ENCODE measurements at places on chromosomes 5 and 9.

- no peak for DNase-seq
These were observed 22.6 kb downstream of the DAPK1 start for GRCh38 chr9:87520172-87520683.

GRCh38 chr5:172834415-172835289, 601 bp downstream of the ERGIC1 start:
- no peak for DNase-seq

DNA sequence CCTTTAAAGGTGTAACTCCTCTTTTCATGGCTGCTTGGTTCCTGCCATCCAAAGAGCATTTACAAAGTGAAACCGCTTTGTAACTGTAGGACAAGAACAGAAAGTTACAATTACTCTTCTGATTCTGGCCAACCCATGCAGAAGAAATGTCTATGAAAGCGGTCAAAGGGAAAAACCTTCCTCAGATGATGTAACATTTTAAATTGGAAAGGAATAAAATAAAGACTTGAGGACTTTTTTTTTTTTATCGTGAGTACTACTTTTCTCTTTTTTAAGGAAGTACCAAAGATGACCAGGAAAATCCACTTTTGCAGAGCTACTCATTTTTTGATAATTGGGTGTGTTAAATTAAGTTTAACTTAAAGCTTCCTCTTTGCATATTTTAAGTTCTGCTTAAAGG, 13.0 kb upstream of the C9orf72 start:
- DNase-seq = no peak

GRCh38 chr5:175810457-175810856, 60.9 kb upstream of the CPLX2 start:
- DNase-seq = no peak

GRCh38 chr5:13746026-13746425, 198.5 kb downstream of the DNAH5 start:
- DNase-seq = no peak

DNA sequence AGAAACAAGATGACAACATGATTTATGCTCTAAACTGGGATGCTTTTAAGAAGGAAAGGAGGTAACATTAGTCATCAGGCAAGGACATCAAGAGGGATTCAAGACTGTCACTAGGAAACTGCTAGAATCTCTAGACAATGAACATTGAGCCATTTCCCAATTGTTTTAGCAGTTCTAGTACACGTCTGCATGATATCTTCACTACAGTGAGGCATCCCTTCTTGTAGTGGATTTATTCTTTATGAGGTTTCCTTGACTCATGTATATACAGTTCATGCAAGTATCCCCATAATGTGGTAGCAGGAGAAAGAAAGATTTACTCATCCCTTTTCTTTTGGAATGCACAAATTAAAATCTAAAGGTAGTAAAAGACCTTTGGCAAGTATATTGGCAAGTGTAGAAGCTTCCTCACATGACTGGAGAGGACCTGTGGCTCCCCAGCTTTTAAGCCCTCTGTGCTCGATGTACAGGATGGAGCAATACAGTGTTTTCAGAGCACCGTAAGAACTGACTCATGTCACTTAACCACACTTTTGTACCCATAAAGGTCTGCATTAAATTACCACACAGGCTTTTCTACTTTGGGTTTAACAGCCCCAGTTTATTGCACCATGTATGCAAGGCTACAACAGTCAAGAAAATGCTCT, 335.9 kb downstream of the SEMA5A start:
- DNase-seq = no peak

DNA sequence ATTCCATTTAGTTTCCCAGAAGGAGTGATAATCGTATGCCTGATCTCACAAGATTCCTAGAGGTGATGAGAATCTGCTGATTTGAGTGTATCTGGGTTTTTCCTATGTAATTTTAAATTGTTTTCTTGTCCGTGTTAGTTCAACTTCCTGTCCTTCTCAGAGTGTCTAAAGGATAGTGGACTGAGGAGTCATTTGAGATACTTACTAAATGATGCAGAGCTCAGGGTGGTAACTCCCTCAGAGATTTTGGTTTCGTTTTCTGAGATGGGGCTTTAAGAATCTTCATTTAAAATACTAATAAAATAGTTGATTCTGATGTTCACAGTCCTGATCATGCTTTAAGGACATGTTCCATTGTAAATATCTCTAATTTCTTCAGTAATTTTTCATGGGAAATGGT, 30.3 kb downstream of the MELK start:
- no peak for DNase-seq

- no peak for DNase-seq
These were observed 23.9 kb downstream of the SLC35A4 start for GRCh38 chr5:140588311-140589070.

DNA sequence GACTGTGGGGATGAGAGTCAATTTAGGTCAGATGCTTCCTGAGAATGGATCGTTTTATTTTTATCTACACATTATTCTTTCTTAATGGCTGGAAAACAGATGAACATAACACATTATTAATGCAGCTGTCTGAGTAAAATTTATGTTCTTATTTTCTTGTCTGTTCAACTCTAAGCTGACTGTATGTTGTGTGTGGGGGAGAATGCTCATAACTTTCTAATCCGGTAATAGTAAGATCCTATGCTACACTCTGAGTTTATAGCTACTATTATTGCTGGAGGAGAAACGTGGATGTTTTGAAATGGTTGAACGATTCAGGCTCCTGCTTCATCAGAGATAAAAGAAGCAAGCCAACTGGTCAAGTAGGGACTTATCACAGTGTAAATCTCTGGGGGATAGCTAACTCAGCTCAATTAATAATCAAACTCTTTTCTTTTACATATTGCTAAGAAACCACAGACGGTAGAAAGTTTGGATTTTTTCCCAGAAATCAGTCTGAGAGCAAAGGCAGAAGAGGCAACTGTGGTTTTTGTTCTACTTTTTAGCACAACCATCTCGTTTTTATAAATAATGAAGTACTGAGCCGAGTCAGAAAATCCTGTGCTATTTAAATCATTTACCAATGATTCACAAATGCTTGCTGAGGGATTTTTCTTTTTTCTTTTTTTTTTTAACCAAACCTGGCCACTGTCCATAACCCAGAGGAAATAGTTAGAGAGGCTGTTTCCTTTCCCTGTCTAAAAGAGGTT, 265.0 kb upstream of the FAM174A start:
- DNase-seq = peak; percentile 50

- DNase-seq = peak; percentile 41
These were observed 984 bp upstream of the MRPS2 start for GRCh38 chr9:135499326-135500070.

GRCh38 chr5:14749579-14750101, 85.1 kb downstream of the OTULIN start:
- no peak for DNase-seq

GRCh38 chr9:103483471-103484096, 488.5 kb downstream of the CYLC2 start:
- no peak for DNase-seq

DNA sequence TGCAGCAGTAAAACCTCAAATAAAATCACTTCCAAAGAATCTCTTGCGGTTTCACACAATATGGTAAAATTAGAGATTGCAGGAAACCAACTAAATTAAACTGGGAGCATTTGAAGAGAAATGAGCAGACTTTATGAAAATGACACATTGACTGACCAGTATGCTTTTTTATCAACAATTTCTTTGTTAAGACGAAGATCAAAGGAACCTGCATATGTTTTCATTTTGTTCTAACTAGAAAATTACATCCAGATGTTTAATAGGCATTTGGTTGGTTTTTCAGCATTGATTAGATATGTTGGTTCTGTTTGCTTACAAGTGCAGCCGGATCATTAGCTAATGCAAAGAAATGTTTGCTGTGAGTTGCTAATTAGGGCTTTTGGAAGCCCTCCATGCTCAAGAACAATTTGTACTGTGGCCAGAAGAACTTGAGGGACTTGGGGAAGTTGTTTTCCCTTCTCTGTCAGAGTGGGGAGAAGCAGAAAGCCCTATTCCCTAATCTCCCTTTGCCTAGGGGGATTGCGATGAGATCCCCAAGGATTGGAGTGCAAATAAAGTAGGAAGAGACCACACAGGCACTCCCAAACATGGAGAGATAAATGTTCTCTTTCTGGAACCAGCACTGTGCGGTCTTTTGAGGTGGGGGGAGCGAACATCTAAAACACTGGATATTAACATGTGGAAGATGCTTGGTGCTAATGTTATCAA, 4.5 kb upstream of the TLE1 start:
- DNase-seq = no peak

DNA sequence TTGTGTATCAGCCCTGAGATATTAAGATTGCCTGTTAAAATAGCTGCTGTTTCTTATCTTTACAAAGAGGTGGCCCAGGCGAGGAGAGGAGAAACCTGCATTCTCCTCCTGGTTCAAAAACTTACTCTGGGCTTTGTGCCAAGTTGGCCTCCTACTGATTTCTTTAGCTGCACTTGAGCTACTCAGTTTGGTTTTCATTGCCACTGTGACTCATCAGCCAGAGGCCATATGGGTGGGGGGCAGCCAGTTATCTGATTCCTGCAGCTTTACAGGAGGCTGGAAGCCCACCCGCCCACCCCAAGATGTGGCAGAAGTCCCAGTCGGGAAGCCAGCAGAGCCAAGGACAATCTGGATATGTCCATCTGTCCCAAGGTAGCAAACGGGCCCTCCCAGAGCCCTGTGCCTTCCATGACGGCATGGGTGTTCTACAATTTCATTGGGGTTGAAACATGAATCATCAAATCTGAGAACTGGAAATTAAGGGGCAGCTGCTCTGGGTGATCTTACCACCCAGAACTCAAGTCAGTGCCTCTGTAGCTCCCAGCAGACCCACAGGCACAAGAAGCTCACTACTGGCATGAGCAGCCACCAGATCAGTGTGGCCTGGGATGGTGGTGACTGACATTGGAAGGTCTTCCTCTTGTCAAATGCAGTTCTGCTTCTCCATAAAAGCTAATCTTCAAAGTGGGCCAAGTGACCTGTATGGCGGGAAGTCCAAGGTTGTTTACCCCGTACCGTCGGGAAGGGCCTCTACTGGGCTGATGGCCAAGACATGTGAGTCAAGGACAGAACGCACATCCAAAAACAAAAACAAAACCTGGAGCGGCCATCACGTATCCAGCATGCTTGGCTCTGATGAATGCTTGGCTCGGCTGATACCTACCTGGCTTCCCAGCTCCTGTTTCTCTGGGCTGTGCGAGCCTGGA, 15.6 kb downstream of the FCN2 start:
- DNase-seq = peak; percentile 49

GRCh38 chr5:54176066-54176830, 134.1 kb downstream of the ARL15 start:
- no peak for DNase-seq

GRCh38 chr9:5480919-5481318, 29.4 kb upstream of the PDCD1LG2 start:
- DNase-seq = no peak

- no peak for DNase-seq
These were observed 26.7 kb upstream of the LPCAT1 start for GRCh38 chr5:1550287-1551076.

DNA sequence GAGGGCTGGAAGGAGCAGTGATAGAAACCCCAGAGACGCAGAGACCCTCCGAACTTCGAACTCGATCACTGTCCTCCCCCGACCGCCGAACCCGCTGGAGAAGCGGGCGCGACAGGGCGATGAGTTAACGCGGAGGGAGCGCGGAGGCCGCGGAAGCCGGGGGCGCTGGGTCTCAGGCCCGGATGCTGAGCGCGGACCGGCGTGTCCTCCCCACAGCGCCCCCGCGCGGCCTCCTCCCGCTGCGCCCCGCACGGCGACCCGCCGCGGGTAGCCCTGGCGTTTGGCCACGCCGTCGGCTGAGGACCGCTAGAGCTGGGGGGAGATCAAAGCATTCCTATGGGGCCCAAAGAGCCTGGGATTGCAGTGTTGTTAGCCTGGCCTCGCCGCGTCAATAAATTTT, 7.7 kb upstream of the DMRT2 start:
- no peak for DNase-seq

DNA sequence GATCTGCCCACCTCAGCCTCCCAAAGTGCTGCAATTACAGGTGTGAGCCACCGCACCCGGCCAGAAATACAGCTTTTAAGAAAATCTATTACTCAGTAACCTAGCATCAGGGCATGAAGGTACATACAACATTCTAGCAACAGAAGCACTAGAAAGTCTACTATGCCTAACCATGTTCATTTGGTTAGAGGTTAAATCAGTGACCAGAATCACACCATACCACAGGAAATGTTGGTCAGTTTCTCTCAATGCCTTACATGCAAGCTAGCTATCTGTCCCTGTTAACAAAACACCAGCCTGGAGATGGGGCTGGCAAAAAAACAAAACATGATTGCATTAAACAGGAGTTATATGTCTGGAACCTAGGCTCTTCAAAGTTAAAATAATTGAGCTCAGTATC, 104.1 kb downstream of the STRBP start:
- no peak for DNase-seq

GRCh38 chr5:96478983-96479382, 45.9 kb upstream of the PCSK1 start:
- no peak for DNase-seq

DNA sequence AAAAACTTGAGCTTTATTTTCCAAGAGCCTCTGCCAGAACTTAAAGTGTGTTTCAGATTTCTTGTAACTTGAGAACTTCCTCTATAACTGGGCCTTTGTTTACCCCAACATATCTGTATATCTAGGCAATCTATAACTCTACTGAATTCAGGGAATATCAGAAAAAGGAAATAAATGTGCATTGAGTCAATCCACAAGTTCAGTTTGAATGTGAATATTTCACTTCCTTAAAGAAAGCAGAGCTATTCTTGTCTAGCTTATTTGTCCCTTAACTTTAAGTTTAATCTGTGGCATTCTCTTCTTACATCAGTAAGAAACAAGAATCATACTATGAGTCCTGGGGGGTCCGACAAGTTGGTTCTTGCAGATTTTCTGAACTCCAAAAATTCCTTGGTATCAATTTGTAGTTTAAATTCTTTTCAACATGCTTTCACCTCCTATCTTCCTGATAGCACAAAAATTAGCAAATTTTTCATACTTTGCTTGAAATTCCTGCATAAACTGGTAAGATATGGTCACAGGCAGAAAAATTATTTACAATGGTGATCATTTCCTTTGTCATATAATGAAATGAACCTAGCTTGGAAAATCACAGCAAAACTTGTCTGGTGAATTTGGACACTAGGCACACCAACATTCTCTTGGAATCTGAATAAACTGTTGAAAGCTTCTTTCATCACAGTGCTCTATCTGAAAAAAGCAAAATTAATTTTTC, 19.8 kb upstream of the ITGA1 start:
- no peak for DNase-seq

GRCh38 chr9:121349009-121349408, 21.0 kb downstream of the STOM start:
- DNase-seq = no peak

DNA sequence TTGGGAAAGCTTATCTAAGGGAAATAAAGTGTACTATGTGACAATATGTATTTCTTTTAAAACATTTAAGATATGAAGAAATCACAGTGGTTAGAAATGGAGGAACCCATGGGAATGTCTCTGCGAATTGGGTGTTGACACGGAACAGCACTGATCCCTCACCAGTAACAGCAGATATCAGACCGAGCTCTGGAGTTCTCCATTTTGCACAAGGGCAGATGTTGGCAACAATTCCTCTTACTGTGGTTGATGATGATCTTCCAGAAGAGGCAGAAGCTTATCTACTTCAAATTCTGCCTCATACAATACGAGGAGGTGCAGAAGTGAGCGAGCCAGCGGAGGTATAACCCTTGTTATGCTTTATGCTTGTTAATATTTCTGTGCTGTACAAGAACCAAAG, 69.9 kb downstream of the ADGRV1 start:
- no peak for DNase-seq

- no peak for DNase-seq
These were observed 342.0 kb downstream of the NDUFS4 start for GRCh38 chr5:53902296-53902907.

- DNase-seq = no peak
These were observed 2.6 kb downstream of the NOTCH1 start for GRCh38 chr9:136543280-136543679.

GRCh38 chr5:155839251-155840037, 487.5 kb upstream of the SGCD start:
- DNase-seq = no peak

Measured in non-pigmented ciliary epithelial cell (primary cell).